ENCODE measurements at places on chromosomes 4 and X. TPM values are rescaled to one million over a fixed set of nuclear protein-coding genes. Genes with fewer than 3 reads are reported as not detected.

Gene RNF150
- 0.08 TPM for total RNA-seq

DNA sequence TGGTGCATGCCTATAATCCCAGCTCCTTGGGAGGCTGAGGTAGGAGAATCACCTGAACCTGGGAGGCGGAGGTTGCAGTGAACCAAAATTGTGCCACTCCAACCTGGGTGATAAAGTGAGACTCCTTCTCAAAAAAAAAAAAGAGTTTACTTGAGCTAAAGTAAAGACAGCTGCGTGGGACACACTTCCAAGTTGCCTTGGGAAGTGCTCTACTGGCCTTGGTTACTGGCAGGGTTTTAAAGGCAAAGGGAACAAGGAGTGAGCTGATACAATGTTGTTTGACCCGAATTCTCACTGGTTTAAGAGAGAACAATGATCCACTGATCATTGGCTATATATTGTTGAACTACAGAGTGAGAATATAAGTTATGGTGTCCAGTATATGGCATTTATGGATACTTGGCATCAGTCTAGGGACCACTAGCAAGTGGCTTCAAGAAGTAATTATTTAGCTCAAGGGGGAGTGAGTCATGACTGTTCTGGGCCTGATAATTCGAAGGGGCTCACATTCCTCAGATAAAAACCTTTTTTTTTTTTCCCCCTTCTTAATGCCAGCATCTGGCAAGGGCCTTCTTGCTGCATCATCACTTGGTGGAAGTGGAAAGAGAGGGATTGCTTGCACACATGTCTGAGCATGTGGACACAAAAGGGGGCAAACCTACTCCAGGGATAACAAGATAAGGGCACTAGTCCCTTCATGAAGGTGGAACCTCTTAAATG is 32.3 kb downstream of the GRK4 start:
- DNase-seq, result no peak

Gene SLC10A4
- not detected for total RNA-seq

GRCh38 chr4:82402196-82402775 is 28.0 kb downstream of the HNRNPDL start:
- DNase-seq, result no peak

Gene TEX13C
- not detected for total RNA-seq

Gene NLGN3
- 2.1 TPM for total RNA-seq

DNA sequence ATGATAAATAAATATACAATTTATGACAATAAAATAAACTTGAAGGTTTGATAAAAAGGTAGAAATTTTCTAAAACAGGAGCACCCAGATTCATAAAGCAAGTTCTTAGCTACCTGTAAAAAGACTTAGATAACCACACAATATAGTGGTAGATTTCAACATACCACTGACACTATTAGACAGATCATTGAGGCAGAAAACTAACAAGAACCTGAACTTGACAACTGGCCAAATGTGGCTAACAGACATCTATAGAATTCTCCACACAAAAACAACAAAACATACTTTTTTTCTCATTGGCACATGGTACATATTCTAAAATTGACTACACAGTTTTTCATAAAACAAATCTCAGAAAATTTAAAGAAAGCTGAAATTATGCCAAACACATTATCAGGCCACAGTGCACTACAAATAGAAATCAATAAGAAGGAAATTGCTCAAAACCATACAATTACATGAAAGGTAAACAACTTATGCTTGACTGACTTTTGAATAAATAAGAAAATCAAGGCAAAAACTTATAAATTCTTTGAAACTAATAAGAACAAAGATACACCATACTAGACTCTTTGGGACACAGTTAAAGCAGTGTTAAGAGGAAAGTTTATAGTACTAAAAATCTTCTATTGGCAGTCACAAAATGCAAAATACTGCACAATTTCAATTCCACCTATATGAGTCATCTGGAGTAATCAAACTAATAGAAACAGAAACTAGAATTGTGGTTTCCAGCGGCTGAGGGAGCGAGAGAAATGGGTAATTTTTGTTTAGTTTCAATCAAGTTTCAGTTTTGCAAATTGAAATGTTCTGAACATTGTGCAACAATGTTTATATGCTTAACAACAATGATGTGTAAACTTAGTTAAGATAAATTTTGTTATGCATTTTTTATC is 925.6 kb downstream of the SH3BGRL start:
- DNase-seq, result no peak

- DNase-seq, result no peak
These were observed 265.5 kb downstream of the PPP3CA start for GRCh38 chr4:101081695-101082369.

GRCh38 chr4:6048537-6048936 is 30.3 kb upstream of the C4orf50 start:
- DNase-seq, result no peak

- no peak for DNase-seq
These were observed 514.5 kb downstream of the INPP4B start for GRCh38 chr4:142331646-142332045.

Gene TSPAN6
- not detected for total RNA-seq

Gene MAGIX
- 3.6 TPM for total RNA-seq

DNA sequence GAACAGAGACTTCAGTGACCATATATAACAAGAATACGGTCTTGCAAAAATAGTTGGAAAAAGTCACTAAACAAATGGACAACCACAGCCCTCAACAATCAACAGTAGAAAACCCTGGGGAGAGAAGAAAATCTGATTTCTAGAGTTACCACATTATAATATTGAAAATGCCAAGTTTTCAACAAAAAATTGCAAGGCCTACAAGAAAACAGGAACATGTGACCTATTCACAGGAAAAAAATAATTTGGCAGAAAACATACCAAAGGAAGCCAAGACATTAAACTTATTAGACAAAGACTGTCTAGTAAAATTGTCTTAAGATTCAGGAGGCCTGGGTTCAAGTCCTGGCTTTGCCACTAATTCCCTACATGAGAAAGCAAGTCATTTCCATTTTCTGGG is 64.7 kb downstream of the ARHGEF9 start:
- DNase-seq, result no peak

Gene NUDT11
- 0.75 TPM for total RNA-seq

Gene GABRB1
- total RNA-seq, result not detected

- no peak for DNase-seq
These were observed 98.5 kb downstream of the RPA4 start for GRCh38 chrX:96982161-96982560.

Gene CAMK2D
- total RNA-seq, result 74.6 TPM

GRCh38 chr4:66294638-66295037 is 624.3 kb upstream of the EPHA5 start:
- no peak for DNase-seq

- DNase-seq, result no peak
These were observed 75.9 kb downstream of the SHISA3 start for GRCh38 chr4:42473071-42473684.

DNA sequence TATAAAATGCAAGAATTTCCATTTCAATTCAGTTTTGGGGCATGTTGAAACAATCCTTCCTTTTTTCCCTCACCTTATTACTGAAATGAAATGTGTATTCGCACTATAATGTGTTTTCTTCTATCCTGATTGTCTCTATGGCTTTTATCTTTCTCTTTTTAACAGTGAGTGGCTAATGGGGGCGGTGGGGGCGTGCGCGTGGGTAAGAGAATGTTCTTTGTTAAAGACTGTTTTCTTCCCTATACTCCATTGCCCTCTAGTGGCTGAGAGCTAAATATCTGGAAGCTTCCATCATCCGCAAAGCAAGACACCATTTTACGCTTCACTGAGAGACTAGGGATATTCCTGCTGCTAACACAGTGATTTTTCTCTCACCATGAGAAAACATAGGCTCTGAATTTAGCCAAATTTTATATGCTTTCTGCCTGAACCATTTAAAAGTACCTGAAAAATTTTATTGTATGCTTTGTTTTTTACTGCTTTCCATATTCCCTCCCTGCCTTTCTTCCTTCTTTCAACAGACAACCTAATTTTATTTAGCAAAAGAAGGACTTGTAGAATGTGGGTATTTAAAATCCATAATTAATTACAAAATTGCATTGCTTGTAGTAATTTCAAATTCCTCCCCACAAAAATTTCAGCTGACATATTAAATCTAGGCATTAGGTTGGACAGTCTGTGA is 194.0 kb downstream of the GASK1B start:
- peak; percentile 4 for DNase-seq

Gene ADH7
- total RNA-seq, result not detected

Gene H2BW2
- not detected for total RNA-seq

- DNase-seq, result no peak
These were observed 26.9 kb downstream of the ZNF41 start for GRCh38 chrX:47456080-47456479.

DNA sequence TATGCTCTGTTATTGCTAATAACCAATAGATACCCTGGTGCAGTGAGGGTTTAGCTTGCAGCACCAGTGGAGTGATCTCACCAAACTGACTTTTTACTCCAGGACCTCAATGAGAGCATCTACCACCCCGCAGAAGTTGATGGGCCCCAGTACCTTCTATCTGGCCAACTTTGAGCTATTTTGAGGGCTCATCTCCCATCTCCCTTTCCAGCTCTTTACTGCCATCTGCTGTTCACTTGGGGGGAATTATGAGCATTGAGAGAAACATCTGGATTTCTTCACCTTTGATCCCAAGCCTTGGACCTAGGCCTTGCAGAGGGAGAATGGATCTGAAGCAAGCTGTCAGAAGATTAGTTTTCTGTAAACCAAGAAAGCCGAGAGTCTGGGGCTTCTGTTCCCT is 143.6 kb downstream of the TMEM164 start:
- DNase-seq, result peak; percentile 27
